ENCODE measurements at places on chromosomes 3 and 15.

DNA sequence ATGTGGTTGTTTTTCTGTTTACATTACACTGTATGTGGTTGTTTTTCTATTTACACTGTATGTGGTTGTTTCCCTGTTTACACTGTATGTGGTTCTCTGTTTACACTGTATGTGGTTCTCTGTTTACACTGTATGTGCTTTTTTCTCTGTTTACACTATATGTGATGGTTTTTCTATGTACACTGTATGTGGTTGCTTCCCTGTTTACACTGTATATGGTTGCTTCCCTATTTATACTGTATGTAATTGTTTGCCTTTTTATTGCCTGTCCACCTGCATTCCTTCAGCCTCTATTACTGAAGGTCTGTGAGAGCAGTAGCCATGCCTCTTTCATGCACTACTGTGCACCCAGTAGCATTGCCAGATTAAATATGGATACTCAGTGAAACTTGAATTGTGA is 94.3 kb downstream of the MITF start:
- no peak for DNase-seq

GRCh38 chr15:62737551-62737950 is 305.0 kb upstream of the TPM1 start:
- no peak for DNase-seq

GRCh38 chr15:48170981-48171380 is 7.1 kb downstream of the MYEF2 start:
- no peak for DNase-seq

DNA sequence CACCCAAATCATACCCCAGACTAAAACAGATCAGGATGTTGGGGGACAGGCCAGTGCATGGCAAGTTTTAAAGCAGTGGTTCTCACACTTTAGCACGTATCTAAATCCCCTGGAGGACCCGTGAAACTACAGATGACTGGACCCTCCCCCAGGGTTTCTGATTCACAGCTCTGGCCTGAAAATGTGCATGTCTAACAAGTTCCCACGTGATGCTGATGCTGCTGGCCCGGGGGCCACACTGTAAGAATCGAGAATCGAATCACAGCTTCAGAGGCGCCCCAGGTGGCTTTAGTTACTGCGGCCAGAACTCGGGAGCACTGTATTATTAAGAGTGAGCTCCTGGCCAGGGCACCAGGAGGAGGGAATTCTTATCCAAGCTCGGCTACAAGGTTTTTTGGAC is 11.6 kb downstream of the ADAMTS17 start:
- DNase-seq, result no peak

DNA sequence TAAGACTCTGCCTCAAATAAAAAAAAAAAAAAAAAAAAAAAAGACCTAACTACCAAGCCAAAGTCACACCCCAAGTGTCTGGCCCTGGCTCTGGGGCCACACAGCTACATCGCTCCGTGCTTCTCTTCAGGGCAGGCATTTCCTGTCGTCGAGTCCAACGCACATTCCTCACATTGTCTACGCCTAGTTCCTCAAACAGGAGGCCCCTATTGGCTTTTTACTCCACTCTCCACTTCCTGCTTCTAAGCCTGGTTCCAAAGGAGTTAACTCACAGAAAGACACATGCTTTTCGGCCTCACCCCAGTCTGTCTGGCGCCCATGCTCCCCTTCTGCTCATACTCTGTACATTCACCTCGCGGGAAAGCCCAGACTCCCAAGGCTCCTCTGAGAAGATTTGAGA is 28.8 kb downstream of the KNG1 start:
- DNase-seq, result no peak

- no peak for DNase-seq
Observed at GRCh38 chr15:32656091-32656490, 14.6 kb downstream of the SCG5 start.

- no peak for DNase-seq
Observed at GRCh38 chr3:155218462-155218861, 75.0 kb downstream of the STRIT1 start.

DNA sequence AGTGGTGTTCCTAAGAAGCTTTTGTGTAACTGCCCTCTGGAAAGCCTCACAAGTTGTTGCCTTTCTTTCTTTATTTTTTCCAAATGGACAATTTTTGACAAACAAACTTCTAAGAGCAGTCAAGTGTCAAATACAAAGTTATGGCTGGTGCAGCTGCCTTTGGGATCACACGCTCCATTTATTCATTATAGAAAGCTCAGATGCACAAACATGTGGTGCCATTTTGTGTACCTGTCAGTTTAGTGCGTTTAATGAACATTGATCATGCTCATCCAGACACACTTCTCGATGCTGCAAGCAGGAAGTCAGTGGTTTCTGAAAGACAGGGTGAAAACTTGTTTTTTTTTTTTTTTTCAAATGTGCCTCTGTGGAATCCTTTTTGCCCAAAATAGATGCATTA is 324.5 kb downstream of the CNTN4 start:
- no peak for DNase-seq

- DNase-seq, result no peak
Observed at GRCh38 chr15:81882504-81882903, 163.3 kb downstream of the MEX3B start.

DNA sequence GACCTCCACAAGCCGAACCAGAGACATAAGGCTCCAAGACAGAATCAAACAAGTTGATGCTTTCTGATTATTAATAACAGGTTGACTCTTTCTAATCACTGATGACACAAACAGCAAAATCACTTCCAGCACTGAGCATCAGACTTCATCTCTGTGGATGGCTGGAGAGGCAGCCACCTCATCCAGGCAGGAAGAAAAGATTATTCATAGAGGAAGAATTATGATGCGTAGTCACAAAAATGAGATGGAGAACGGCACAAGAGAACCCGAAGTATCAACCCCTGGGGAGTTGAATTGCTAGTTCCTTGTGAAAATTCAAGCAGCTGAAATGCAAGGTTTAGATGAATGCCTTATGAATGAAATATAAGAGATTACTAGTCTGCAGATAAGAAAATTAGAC is 49.9 kb upstream of the LMCD1 start:
- no peak for DNase-seq

- no peak for DNase-seq
Observed at GRCh38 chr3:177340243-177340830, 143.1 kb upstream of the TBL1XR1 start.

- no peak for DNase-seq
Observed at GRCh38 chr15:90582553-90582952, 52.8 kb downstream of the CRTC3 start.

DNA sequence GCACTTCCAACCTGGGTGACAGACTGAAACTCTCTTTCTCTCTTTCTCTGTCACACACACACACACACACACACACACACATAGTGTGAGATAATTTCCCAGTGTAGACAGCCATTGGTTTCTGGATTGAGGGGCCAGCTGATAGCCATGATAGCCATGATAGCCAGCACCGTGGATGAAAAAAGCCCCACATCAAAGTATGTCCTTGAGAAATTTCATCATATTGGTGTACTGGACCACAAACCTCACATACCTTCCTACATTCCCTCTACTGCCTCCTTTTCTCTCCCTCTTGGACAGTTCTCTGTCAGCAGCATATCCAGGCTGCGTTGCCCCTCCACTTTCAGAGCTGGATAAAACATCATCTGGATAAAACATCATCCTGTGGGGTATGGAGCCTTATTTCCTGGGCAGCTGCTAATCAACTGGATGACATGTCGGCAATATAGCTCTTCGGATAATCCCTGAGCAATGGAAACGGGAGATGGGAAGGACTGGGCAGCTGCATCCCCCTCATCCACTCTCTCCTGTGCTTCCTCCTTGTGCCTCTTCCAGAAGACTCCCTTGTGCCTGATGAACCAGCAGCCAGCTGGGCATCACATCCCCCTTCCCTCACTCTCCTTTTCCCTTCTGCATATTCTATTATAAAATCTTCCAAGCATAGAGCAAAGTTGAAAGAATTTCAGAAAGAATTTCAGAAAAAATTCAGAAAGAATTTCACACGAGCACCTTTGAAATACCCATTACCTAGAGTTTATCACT is 39.3 kb downstream of the GRK7 start:
- no peak for DNase-seq
